ENCODE measurements at places on chromosomes 4 and X.

DNA sequence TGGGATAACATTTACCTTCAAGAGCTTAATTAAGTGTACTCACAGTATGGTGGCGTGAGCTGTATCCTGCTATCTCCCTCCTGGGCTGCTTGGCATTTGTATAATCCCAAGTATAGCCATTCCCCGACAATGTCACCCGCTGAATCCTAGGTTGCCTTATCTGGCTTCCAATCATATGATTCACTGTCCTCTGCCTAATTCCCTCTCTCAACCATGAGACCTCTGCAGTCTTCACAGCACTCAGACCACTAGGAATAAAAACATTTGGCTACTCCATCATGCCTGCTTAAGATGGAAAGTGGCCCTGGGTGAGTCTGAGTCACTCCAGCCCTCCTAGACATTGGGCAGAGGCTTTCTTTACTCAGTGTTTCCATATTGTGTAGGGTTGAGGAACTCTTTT lies 28.9 kb upstream of the WDFY3 start:
- no peak for DNase-seq

DNA sequence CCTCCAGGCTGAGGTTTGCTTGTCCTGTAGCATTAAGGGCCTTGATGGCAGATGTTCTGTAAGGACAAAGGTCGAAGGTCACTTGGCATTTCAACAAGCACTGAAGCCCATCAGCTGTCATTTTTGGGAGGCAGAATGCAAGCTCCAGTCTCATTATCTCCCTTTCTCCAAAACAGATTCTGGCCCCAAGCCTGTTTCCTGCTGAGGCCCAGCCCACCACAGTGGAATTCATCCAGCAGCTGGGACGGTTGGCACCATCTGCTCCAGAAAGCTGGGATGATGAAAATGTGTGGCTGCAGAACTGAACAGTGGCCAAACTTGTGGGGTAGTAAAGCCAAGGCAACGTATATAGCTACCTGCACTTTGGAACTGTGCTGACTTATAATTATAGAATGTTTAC lies 17.7 kb upstream of the PPEF2 start:
- no peak for DNase-seq

GRCh38 chr4:158535130-158535614 lies 13.5 kb downstream of the RXFP1 start:
- DNase-seq: no peak

DNA sequence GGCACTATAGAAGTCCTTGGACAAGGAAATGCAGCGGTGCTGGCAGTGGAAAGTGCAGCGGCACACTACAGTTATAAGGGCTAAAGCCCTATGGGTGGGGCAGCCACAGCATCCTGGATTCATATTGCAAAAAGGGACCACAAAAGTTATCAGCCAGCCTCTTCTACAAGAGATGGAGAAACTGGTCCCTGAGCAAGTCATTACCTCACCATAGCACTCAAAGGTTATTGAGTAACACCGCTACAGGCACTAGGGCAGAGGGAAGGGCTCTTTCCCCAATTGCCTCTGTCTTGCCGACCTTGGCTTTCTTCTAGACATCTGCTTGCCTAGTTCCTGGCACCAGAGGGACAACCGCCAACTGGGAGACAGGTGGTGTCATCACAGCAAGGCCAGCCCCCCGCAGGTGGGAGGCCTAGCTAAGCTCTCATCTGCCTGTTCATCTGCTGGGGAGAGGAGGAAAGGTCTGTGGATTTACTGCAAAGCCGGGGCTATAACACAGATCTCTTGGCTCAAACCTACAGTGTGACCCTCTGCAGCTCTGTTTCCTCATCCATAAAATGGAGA lies 600.0 kb downstream of the BCOR start:
- no peak for DNase-seq

- no peak for DNase-seq
These were observed 106.6 kb upstream of the WDR44 start for GRCh38 chrX:118239178-118239870.

DNA sequence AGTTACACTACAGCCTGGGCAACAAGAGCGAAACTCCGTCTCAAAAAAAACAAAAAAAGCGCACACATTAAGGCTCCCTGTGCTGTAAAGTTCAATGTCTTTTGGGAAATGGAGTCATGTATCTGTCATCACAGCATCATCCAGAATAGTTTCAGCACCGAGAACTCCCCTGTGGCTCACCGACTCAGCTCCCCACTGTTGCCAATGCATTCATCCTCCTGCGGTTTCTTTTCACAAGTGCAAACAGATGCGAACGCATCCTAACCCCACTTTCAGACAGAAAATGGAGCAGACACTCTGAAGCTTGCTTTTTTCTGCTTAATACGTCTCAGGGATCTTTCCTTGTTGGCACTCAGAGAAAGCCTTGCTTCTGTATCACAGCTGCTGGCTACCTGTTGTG lies 13.8 kb upstream of the SH3TC1 start:
- DNase-seq: no peak

DNA sequence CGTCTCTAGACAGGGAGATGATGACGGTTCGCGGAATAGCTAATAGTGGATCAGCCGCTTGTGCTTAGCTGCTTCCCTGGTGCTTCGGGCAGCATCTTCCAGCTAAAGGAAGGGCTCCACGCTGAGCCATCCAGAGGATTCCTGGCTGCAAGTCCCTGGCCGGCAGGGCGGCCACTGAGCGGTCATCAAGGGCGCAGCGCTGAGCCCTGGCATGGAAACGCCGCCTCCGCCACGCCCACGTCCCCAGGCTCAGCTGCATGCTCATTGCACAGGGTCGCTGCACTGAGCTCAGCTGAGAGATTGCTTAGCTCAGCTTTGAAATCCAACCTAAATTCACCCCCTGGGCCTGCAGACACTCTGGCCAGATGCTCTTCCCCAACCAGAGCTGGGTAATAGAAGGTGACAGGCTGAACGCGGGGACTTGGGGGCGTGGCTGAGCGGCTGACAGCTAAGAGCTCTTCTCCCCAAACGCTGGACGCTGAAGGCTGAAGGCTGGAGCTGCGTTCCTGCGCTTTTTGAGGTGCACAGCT lies 118.2 kb upstream of the KIT start:
- no peak for DNase-seq

DNA sequence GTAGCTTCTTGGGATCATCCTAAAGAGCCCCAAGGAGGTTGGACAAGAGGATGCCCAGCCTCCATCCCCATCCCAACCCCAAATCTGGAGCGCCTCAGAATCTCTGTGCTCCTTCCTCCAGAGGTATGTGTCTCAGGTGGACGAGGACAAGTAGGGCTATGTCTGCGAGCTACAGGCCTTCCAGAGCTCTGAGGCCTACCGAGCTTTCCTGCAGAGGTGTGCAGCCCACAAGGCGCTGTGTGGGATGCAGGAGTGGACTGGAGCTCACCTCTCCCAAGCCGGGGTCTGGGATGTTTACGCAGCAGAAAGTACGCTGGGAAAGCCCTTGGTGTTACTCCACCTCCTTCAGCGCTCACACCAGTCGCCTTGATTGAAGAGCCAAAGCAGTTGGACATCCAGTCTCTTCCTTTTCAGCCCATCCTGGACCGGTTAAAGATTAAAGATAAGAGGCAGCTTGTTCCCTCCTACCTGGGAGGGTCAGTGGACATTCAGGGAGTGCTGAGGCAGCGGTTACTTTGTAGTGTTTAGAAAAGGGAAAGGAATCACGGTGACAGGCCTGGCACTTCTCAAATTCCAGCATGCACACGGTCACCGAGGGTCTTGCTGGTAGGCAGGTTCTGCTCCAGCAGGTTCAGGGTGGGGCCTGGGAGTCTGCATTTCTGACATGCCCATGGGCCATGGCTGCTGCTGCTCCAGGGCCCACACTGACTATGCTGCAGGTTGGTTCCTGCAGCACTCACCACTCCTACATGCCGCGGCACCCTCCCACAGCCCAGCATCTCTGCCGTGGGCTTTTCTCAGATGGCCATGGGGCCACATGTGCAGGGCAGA lies 29.5 kb upstream of the JAKMIP1 start:
- DNase-seq: no peak
